ENCODE measurements at places on chromosomes 4 and X. TPM values are rescaled to one million over a fixed set of nuclear protein-coding genes. Genes with fewer than 3 reads are reported as not detected.

- no peak for DNase-seq
Observed at GRCh38 chr4:168109527-168109926, 17.2 kb downstream of the ANXA10 start.

DNA sequence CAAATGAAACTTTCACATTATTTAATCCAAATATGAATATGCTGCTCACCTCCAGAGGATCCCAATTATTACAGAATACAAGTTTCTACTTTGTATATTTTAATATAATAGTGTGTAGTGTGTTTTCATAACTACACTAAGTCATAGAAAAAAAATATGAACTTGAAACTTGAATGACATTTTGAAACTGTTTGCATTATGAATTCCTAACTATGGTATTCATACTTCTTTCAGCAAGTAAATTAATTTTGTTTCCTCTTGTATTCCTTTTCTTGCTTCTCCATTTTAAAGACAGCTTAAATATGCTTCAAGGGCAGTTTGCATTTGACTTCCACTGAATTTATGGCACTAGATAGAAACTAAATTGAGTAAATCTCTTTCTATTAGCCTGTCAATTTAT lies 177.1 kb downstream of the BMPR1B start:
- no peak for DNase-seq

GRCh38 chrX:67436867-67437266 lies 107.0 kb upstream of the AR start:
- no peak for DNase-seq

The P2RY4 gene
- total RNA-seq = not detected

The CCNA2 gene
- 0.26 TPM for total RNA-seq

The SPANXA1 gene
- total RNA-seq = not detected

All from esophagus muscularis mucosa (tissue), 4 donors.